ENCODE measurements at places on chromosomes 6 and 20. TPM values are rescaled to one million over a fixed set of nuclear protein-coding genes. Genes with fewer than 3 reads are reported as not detected.

RALGAPA2 gene
- total RNA-seq: 2.1 TPM

PI16 gene
- not detected for total RNA-seq

LKAAEAR1 gene
- total RNA-seq: 1.8 TPM

KCNB1 gene
- total RNA-seq: 2.7 TPM

BTNL2 gene
- total RNA-seq: not detected

DNAH8 gene
- total RNA-seq: not detected

NKAPL gene
- total RNA-seq: not detected

KIAA0408 gene
- total RNA-seq: 5.3 TPM

PNLDC1 gene
- total RNA-seq: 0.08 TPM

L3MBTL1 gene
- 1.5 TPM for total RNA-seq

KAT14 gene
- 10.4 TPM for total RNA-seq

ANKRD66 gene
- total RNA-seq: not detected

PHF10 gene
- total RNA-seq: 22.2 TPM

IER3 gene
- total RNA-seq: 52.8 TPM

SLC32A1 gene
- not detected for total RNA-seq

OR12D3 gene
- total RNA-seq: not detected
